ENCODE measurements at places on chromosomes 7 and 10.

DNA sequence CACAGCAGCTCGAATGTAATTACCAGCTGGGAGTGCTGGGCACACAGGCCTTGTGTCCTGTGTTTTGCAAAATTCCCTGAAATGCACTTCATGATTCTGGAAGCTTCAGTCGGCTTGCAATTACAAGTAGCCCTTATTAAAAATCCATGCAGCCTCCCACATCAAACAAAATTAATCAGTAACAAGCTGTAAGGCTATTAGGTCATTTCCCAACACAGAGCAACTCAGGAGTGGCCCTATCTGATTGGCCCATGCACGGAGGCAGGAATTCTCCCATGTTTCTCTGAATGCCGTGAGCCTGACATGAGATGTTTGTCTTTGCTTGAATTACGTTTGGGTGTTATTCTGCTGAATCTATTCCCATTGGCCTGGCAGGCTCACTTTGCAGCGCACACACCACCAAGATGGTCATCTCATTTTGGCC is 36.9 kb downstream of the FOXL3 start:
- DNase-seq: no peak

- DNase-seq: no peak
These were observed 106.3 kb downstream of the NKX6-2 start for GRCh38 chr10:132679640-132680039.

DNA sequence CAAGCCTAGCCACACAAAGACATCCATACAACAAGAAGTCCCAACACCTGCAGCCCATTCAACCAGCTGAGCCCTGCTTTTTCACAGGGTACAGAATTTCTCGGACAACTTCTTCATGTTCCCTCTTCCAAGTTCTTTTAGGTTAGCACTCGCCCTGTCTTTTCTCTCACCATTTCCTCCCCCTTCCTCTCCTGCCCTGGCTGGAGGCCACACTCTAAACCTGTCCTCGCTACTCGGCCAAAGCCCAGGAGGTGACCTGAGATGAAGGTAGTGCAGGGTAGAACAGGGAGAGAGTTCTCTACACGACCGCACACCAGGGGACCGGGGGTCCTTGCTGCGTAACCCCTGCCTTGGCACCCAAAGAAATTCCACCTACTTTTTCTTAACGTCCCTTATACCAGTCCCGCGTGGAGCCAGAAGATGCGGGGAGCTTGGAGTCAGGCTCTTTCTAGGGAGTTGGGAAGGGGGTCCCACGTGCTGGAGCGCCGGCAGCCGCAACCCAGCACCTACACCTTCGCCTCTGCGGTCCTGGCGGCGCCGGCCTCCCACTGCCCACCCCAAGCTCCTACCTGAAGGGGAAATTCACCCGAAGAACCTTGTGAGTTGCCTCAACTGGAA is 16.0 kb upstream of the DLX6 start:
- DNase-seq: no peak

DNA sequence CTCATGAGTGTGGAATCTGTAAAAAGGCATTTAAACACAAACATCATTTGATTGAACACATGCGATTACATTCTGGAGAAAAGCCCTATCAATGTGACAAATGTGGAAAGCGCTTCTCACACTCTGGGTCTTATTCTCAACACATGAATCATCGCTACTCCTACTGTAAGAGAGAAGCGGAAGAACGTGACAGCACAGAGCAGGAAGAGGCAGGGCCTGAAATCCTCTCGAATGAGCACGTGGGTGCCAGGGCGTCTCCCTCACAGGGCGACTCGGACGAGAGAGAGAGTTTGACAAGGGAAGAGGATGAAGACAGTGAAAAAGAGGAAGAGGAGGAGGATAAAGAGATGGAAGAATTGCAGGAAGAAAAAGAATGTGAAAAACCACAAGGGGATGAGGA is 207.7 kb downstream of the ZEB1 start:
- DNase-seq: no peak

GRCh38 chr7:120995654-120996053 is 7.1 kb downstream of the CPED1 start:
- no peak for DNase-seq

DNA sequence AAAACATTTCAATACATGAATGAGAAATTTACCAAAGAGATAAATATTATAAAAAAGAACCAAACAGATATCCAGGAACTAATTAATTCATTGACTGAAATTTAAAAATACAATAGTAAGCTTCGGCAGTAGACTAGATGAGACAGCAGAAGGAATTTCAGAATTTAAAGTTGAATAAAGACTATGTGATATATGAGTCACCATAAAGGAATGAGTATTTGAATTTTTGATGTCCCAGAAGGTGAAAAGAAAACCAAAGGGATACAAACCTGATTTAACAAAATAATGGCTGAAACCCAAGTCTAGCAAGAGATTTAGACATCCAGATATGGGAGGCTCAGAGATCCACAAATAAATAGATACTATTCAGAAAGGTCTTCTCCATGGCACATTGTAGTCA is 623.9 kb upstream of the FOXK1 start:
- DNase-seq: no peak

DNA sequence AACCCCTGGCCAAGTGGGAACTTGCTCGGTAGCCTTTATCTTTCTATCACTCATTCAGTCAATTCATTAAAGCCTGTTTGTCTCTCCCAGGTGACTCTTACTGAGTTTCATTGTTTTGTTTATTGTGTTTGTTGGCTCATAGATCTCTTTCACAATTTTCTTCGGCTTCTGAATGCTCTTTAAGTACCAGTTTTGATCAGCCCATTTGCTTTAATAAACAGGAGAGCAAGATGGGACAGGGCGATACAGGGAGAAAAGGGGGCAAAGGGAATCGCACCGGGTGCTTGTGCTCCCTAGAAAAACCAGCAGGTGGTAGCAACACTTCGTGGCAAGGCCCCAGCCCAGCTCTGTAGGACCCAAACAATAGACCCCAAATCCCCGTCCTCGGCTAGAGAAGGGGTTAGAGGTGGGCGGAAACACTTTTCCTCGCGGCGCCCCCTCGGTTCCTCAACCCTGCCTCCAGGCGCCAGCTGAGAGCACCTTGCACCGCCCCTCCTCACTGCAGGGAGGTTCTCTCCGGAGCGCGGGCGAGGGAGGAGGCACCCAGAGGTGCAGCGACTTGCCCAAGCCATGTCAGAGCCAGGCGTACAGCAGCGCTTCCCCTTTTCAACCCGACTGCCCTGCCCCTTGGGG is 1.0 kb upstream of the EPHB6 start:
- DNase-seq: no peak

- DNase-seq: no peak
These were observed 148.1 kb upstream of the ZNF92 start for GRCh38 chr7:65225422-65226006.

GRCh38 chr7:69968969-69969556 is 370.8 kb downstream of the AUTS2 start:
- DNase-seq: no peak

- DNase-seq: no peak
These were observed 649.4 kb downstream of the SUGCT start for GRCh38 chr7:40784176-40784575.

DNA sequence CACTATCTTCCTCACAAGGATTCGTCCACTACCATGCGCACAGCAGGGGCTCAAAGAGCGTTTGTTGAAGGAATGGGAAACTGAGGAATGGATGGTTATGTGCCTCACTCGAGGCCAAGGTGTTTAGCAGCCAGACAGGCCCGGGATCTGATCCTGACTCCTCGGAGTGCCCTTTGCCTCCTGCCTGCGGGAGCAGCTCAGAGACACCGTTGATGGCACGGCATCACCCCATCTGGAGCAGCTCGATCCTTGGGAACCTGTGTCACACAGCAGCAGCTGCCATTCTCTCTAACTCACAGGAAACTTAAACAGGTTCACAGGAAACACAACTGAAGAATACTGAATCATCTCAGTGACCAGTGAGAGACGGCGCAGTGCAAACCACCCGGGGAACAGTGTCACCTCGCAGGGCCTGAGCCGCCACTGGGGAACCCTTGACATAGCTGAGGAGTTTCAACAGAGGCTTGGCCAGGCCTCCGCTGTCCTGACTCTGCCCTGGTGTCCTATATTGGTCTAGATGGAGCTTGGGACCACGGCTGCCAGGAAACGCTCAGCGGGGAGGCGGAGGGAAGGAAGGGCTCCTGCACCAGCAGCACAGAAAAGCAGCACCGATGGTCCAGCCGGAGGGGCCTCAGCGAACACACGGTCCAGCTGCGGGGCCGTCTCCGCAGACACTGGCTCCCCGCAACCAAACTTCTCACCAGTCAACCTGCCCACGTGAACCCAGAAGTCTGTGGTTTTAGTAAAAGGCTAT is 169.4 kb downstream of the ADARB2 start:
- no peak for DNase-seq

DNA sequence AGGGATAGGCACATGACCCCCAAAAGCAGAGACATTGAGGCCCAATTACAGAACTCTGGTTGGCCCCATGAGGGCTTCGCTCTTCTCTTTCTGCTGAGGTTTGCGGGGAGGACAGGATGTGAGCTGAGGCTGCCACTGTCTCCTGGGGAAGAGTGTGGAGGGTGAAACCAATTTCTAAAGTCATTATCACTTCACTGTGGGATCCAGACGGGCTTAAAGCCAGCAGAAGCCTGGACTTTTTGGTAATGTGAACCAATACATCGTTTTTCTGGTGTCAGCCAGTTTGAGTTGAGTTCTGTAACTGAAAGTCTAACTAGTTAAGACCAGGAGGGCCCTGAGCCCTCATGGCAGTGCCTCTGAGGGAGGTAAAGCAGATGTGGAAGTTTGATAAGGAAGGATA is 163.0 kb downstream of the MYOF start:
- no peak for DNase-seq

- no peak for DNase-seq
These were observed 51.8 kb downstream of the PYROXD2 start for GRCh38 chr10:98363220-98363619.

- no peak for DNase-seq
These were observed 312.6 kb downstream of the WDR37 start for GRCh38 chr10:1368842-1369171.

- DNase-seq: no peak
These were observed at the start of gene CLDN4 for GRCh38 chr7:73830681-73831583. CLDN4 (plus strand) TSS chr7:73830996; CDS start chr7:73831202, 206 bp downstream.

DNA sequence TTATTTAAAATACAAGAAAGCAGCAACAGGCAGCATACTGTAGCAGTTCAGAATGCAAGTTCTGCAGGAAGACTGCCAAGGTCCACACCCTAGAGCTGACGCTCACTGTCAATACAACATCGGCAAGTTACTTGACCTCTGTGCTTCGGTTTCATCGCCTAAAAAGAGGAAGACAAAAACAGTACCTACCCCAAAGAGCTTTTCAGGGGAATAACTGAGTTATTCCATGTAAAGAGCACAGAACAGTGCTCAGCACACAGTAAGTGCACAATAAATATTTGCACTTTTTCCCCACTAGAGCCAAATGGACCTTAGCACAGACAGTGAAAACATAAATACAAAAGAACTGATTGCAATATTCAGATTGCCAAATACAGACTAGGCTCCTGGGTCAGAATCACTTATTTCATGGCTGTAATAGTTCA is 88.6 kb downstream of the USP6NL start:
- peak; percentile 27 for DNase-seq

DNA sequence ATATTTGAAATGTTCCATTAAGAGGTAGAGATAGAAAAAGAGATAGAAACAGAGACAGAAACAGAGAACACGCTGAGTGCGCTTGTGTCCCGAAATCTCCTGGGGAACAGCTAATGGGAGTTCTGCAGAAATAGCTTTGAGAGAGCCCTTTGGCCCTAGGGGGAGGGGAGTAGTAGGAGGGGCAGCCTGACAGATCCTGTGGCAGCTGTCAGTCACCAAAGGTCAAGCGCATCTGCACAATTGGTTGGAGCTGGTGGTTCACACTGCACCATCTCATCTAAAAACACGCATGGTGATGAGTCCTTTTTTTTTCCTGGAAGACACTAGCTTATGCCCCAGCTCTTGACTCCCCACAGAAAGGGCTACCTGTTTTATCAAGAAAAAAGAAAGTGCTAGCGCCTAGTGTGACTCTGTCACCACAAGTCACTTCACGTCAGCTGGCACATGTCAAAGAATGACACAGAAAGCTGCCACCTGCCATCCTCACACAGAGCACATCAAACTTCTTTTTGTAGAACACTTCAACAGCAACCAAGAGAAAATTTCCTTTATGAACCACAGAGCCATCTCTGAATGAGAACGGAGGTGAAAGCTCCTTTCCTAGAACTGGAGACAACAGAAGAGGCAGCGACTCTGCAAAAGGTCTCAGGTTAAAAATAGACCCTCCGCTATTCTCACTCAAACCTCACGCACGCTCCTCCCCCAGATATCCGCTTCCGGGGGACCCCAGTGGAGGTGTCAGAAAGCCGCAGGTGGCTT is 125.7 kb downstream of the GFRA1 start:
- no peak for DNase-seq

DNA sequence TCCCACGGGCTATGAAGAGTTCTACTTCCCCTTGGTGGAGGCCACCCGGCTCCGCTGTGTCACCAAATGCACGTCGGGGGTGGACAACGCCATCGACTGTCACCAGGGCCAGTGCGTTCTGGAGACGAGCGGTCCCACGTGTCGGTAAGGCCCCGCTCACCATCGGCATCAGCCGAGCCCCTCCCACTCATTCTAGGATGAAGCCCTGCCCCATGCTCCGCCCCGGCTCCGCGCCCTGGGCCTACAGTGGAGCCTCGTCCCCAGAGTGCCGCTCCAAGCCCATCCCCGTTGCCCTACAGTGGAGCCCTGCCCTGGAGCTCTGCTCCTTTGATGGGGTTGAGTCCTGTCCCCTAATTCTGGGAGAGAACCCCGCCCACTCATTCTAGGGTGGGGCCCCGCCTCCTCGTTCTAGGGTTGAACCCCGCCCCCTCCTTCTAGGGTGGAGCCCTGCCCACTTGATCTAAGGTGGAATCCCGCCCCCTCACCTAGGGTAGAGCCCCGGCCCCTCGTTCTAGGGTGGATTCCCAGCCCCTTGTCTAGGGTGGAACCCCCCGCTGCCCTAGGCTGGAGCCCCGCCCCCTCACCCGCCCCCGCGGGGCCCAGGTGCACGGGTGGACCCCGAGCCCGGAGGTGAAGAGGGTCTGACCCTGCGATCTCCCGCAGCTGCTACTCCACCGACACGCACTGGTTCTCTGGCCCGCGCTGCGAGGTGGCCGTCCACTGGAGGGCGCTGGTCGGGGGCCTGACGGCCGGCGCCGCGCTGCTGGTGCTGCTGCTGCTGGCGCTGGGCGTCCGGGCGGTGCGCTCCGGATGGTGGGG is 3.4 kb upstream of the MUC12 start:
- DNase-seq: no peak

- DNase-seq: no peak
These were observed 47.6 kb downstream of the CUX1 start for GRCh38 chr7:101865031-101865430.

DNA sequence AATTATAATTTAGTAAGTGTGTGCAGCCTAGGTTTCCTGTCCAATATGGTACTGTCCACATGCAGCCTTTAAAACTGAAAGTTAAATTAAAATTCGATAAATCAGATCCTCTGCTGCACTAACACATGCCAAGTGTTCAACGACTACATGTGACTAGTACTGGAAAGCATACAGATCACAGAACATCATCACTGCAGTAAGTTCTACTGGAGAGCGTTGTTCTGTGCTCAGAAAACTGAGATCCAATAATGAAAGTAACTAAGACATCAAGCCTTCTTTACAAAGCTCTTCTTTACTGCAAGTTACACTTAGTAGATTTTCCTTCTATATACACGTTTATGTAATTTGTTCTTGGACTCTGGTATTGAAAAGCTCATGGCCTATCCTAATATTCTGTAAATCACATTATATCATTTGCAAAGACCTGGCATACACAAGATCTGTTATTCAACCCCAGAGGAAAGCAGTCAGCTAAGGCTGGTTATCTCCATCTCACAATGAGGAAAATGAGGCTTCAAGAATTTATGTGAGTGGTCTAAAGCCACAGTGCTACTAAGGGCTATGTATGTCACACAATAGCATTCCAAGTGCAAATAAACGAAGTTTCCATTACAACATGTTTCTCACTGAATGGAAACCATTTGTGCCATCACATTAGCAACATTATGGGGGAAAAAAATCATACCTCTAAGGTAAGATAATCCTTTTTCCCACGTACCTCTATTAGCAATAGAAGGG is 77.6 kb downstream of the VPS41 start:
- no peak for DNase-seq
